ENCODE measurements at places on chromosomes 11 and 22. TPM values are rescaled to one million over a fixed set of nuclear protein-coding genes. Genes with fewer than 3 reads are reported as not detected.

GRCh38 chr22:40666151-40666848, 13.0 kb upstream of the MCHR1 start:
- no peak overlapping the region for H3K4me3 ChIP-seq
- H3K36me3 ChIP-seq: peaks cover 10% of the 10 kb centered on the region
- H3K4me1 ChIP-seq: peaks cover 43% of the 10 kb centered on the region
- peak overlapping the region; percentile 86 for H3K27ac ChIP-seq
- H3K27me3 ChIP-seq: no peaks in the 10 kb centered on the region
- no peak for DNase-seq

DNA sequence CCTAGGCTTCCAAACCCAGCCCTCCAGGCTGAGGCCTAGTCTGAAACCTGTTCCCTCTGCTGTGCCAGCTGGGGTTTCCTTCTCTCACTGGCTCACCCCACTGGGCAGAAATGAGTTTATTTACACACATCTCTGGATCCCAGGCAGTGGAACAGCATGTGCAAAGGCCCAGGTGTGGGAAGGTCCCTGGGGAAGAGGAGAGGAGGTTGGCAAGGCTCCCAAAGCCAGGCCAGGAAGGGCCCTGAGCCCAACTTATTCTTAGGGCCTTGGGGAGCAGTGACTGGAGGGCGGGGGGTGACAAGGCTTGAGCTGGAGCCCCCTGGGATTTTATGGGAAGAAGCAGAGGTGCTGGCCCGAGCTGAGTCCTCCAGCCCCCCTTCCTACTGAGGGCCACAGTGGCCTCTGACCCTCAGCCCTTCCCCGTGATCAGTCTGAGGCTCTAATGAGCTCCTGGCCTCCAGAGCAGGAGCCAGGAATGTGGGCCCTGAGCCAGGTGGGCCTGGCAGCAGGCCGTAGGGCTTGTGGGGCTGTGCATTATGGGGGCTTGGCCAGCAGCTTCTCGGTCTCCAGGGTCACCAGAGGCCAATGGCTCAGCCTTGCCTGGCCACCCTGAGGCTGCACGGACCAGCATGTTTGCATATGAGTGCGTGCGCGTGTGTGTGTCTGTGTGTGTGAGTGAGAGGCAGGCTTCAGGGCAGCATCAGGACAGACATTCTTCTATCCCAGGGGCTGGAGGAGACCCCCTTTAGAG, 2.9 kb downstream of the MYO7A start:
- peaks cover 37% of the 10 kb centered on the region for H3K4me1 ChIP-seq
- peak; percentile 42 for DNase-seq
- H3K27ac ChIP-seq: no peak overlapping the region
- H3K36me3 ChIP-seq: no peaks in the 10 kb centered on the region
- H3K27me3 ChIP-seq: peaks cover 5% of the 10 kb centered on the region
- no peak overlapping the region for H3K4me3 ChIP-seq

- peaks cover 17% of the 10 kb centered on the region for H3K36me3 ChIP-seq
- peaks cover 26% of the 10 kb centered on the region for H3K4me1 ChIP-seq
- 0 out of 2 replicates have a peak, but pooled peaks cover 3% of the 10 kb centered on the region for H3K27me3 ChIP-seq
- no peak for DNase-seq
Measured at GRCh38 chr11:65132988-65133700, 1.2 kb downstream of the SYVN1 start.

DNA sequence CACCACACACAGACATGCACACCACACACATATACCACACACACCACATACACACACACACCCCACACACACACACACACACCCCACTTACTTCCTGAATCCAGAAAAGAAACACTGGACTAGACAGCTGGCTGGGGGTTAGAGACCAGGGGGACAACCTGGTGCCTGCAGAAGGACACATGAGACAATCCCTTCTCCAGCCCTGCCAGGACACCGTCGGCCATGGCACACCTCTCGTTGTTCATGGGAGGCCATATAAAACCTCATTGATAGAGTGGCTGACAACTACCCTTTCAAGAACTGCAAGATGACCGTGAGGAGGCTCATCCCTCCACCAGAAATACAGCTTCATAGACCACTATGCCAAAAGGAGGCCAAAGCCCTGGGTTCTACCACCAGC, 54.3 kb downstream of the IGSF9B start:
- no peaks in the 10 kb centered on the region for H3K4me1 ChIP-seq
- H3K27me3 ChIP-seq: peaks cover 2% of the 10 kb centered on the region
- no peak overlapping the region for H3K27ac ChIP-seq
- DNase-seq: no peak
- H3K36me3 ChIP-seq: no peaks in the 10 kb centered on the region

GRCh38 chr11:122668562-122669090, 13.1 kb downstream of the UBASH3B start:
- H3K4me1 ChIP-seq: peaks cover 72% of the 10 kb centered on the region
- H3K27ac ChIP-seq: peak overlapping the region; percentile 53
- H3K36me3 ChIP-seq: peaks cover 39% of the 10 kb centered on the region
- H3K4me3 ChIP-seq: no peak overlapping the region
- peak; percentile 74 for DNase-seq

- H3K4me3 ChIP-seq: no peak overlapping the region
- H3K4me1 ChIP-seq: peaks cover 6% of the 10 kb centered on the region
- H3K27ac ChIP-seq: no peak overlapping the region
Measured at GRCh38 chr11:45897556-45897955, 9.5 kb downstream of the FREY1 start.

DNA sequence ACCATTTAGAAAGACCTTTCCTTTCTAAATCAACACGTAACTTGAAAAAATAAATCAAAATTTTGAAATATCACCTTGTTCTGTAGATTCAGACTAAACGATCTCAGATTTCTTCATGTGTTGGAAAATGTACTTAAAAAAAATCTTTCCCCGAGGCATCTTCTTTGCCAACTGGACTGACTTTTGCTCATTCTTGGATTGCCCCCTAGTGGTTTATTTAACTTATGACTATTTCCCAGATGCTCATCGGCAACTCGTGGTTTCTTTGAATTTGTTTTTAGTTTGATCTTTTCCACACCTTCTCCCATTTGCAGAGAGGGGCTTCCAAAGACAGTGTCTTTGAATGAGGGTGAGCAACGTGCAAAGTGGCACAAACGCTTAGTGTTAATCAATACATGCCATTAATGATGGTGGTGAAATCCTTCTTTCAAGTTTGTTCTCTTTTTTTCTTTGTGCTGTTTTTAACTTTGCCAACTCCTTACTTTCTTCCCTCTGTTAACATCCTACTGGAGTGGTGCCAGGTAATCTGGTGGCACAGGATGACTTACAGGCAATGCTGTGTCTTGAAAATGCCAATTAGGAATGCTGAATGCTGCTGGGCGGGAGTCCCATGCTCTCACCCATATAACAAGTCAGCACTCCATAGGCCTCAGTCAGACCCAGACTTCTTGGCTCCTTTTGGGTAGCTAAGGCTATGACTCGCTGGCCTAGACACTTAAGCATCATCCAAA, 18.3 kb downstream of the PRSS23 start:
- peaks cover 76% of the 10 kb centered on the region for H3K4me1 ChIP-seq
- peaks cover 1% of the 10 kb centered on the region for H3K27me3 ChIP-seq
- H3K27ac ChIP-seq: peak overlapping the region; percentile 84
- peak overlapping the region; percentile 72 for H3K4me3 ChIP-seq
- peak; percentile 71 for DNase-seq

DNA sequence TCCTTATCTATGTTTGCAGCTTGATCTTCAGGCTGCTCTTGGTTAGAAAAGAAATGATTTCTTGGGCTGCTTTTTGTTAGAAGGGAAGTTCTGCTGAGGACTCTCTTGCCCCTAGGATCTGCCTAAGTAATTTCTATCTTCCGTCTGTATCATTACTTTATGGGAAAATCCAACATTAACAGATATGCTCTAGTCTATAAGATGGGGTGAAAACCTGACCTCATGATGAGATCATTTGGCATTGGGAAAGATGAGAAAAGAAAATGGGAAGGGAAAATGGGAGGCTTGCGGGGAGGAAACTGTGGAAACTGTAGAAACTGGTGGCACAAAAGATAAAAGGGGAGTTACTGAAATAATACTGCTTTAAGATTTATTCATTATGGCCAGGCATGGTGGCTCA, 63.6 kb downstream of the FDX1 start:
- no peak for DNase-seq
- peaks cover 6% of the 10 kb centered on the region for H3K27me3 ChIP-seq
- H3K36me3 ChIP-seq: no peaks in the 10 kb centered on the region
- H3K4me1 ChIP-seq: peaks cover 7% of the 10 kb centered on the region
- no peak overlapping the region for H3K4me3 ChIP-seq

Gene SLC22A9
- total RNA-seq: not detected

Gene CASP12
- not detected for total RNA-seq

Gene ATP5MG
- 228 TPM for total RNA-seq

Gene TSSK2
- not detected for total RNA-seq

Gene DEAF1
- 46.1 TPM for total RNA-seq

Gene SCN4B
- total RNA-seq: not detected

Gene FAM227A
- 1.1 TPM for total RNA-seq
